Liver (tissue), 10 donors: ENCODE measurements at places on chromosomes 3 and 15. TPM values are rescaled to one million over a fixed set of nuclear protein-coding genes. Genes with fewer than 3 reads are reported as not detected.

The MDFIC2 gene
- total RNA-seq, result not detected

The SEMA3G gene
- total RNA-seq, result 0.47 TPM

GRCh38 chr3:72615182-72615581 is 233.1 kb downstream of the SHQ1 start:
- no peaks in the 10 kb centered on the region for H3K4me1 ChIP-seq
- no peak overlapping the region for H3K27ac ChIP-seq
- DNase-seq, result no peak
- H3K36me3 ChIP-seq, result no peaks in the 10 kb centered on the region
- H3K4me3 ChIP-seq, result no peak overlapping the region
- no peaks in the 10 kb centered on the region for H3K27me3 ChIP-seq

The C3orf85 gene
- not detected for total RNA-seq

GRCh38 chr15:59410391-59410896 is 27.5 kb upstream of the FAM81A start:
- peak overlapping the region; percentile 12 for H3K27ac ChIP-seq
- H3K36me3 ChIP-seq, result no peaks in the 10 kb centered on the region
- peaks cover 1% of the 10 kb centered on the region for H3K4me1 ChIP-seq
- no peaks in the 10 kb centered on the region for H3K27me3 ChIP-seq

GRCh38 chr3:171711461-171712170 is 98.7 kb downstream of the PLD1 start:
- no peak for DNase-seq
- no peak overlapping the region for H3K4me3 ChIP-seq
- peaks cover 12% of the 10 kb centered on the region for H3K36me3 ChIP-seq
- H3K27ac ChIP-seq, result no peak overlapping the region
- no peaks in the 10 kb centered on the region for H3K4me1 ChIP-seq

DNA sequence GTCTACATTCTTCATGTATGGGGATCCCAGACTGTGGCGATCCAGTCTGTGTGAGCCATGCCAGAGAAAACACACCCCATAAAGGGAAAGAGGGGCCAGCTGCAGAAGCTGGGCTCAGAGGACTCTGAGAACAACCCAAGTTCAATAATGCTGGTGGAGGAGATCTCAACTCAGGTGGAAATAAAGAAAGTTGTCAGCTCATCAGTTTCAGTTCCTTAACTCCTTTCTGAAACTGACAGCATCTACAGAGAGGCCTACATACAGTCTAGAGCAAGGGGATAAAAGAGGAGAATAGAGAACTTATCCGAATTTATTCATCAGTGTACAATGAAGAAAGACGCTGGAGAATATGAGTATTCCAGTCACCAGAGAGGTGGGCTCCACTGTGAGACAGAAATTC is 77.0 kb downstream of the NTRK3 start:
- H3K27me3 ChIP-seq, result peaks cover 2% of the 10 kb centered on the region
- no peaks in the 10 kb centered on the region for H3K4me1 ChIP-seq
- H3K36me3 ChIP-seq, result no peaks in the 10 kb centered on the region
- H3K27ac ChIP-seq, result no peak overlapping the region
- no peak overlapping the region for H3K4me3 ChIP-seq
- DNase-seq, result no peak

The NDUFB4 gene
- total RNA-seq, result 28.4 TPM

The PP2D1 gene
- total RNA-seq, result not detected

- H3K36me3 ChIP-seq, result no peaks in the 10 kb centered on the region
- no peak for DNase-seq
- H3K4me1 ChIP-seq, result peaks cover 2% of the 10 kb centered on the region
- H3K4me3 ChIP-seq, result no peak overlapping the region
- no peaks in the 10 kb centered on the region for H3K27me3 ChIP-seq
Measured at GRCh38 chr15:42553554-42553953, 4.9 kb downstream of the HAUS2 start.

DNA sequence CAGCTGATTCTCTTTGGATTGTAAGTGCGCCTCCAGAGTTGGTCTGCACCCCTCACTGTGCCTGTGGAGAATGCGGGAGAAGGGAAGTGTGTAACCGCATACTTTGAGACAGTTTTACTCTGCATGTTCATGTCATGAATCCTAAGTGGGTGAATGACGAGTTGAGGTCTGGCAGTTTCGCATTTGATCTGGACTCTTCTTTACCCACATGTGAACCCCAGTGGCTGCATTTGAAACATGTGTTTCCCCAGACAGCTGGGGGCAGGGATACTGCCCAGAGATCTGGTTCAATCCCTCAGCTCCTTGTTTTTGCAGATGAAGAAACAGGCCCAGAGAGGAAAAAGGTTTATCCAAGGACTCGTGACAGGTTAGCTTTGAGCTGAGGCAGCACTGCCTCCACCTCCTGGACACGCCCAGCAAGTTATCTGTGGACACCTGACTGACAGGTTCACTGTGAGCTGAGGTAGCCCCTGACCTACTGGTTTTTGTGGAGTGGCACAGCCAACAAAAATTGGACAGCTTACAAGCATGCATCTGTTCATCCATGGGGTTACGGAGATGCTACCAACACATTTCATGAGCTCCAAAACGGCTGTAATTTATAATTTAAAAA is 207.3 kb downstream of the XXYLT1 start:
- no peak overlapping the region for H3K4me3 ChIP-seq
- H3K4me1 ChIP-seq, result peaks cover 6% of the 10 kb centered on the region
- H3K27ac ChIP-seq, result no peak overlapping the region
- H3K27me3 ChIP-seq, result no peaks in the 10 kb centered on the region

DNA sequence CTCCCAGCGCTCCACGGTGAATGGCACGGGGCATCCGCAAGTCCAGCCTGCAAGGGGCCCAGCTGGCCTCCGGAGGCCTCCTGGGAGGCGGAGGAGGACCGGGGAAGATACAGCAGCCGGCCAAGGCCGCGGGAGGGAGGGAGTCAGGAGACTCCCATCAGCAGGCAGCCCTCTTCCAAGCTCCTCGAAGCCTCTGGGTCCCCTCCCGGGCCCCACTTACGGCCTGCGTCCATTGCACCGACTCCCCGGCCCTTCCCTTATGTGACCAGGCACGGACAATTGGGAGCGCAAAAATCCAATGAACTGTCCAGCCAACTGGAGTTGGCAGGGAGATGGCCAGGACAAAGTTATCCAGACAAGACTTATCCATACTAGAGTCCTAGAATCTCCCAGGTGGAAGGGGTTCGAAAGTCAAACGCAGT is 668 bp downstream of the MFGE8 start:
- no peaks in the 10 kb centered on the region for H3K27me3 ChIP-seq
- peak overlapping the region; percentile 77 for H3K4me3 ChIP-seq
- no peak for DNase-seq
- no peak overlapping the region for H3K27ac ChIP-seq

The SNUPN gene
- 7.8 TPM for total RNA-seq

DNA sequence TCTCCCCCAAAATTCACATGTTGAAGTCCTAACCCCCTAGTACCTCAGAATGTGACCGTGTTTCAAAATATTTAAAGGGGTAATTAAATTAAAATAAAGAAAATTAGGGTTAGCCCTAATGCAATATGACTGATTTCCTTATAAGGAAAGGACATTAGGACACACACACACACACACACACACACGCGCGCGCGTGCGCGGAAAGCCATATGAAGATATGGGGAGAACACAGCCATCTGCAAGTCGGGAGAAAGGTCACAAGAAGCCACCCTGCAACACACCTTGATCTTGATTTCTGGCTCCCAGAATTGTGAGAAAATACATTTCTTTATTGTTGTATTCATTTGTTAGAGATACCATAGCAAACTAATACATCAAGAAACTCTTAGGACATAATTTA is 54.6 kb upstream of the STXBP5L start:
- no peaks in the 10 kb centered on the region for H3K36me3 ChIP-seq
- H3K4me1 ChIP-seq, result no peaks in the 10 kb centered on the region
- no peak overlapping the region for H3K4me3 ChIP-seq
- no peak for DNase-seq

DNA sequence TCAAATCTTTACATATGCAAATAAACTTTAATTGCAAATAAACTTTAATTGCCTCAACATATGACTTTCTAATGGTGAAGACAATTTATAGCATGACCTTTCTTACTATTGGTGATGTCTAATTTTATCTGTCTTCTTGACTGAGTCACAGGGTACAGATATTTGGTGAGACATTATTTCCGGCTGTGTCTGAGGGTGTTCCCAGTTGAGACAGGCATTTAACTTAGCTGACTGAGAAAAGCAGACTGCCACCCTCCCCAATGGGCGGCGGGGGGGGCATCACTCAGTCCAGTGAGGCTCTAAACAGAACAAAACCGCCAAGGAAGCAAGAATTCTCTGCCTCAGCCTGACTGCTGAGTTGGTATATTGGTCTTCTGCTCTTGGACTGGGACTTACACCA is 160.0 kb downstream of the TBL1XR1 start:
- H3K27ac ChIP-seq, result no peak overlapping the region
- no peak for DNase-seq
- H3K36me3 ChIP-seq, result peaks cover 19% of the 10 kb centered on the region
- H3K4me3 ChIP-seq, result no peak overlapping the region
- no peaks in the 10 kb centered on the region for H3K27me3 ChIP-seq

DNA sequence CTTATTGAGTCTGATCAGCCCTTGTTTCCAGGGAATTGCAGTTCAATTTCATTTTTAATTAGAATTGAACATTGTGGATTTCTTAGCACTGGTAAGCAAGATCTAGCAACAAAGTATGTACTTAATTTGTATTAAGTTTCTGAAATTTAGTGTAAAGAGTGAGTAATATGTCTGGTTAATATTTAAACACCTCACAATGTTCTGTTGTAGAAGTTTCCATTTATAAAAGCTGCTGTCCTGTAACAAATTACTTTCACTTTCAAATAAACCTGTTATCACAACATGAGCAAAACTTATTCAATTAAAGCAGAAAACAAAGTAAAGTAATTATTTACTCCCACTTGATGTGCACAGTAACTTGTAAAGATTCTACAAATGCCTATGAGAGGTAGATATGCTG is 448.5 kb downstream of the NAALADL2 start:
- H3K27me3 ChIP-seq, result no peaks in the 10 kb centered on the region

The SEMA6D gene
- 4.5 TPM for total RNA-seq

The FANCD2OS gene
- total RNA-seq, result not detected

The ZMYND10 gene
- total RNA-seq, result 0.09 TPM
